ENCODE measurements at places on chromosomes 5 and 9. TPM values are rescaled to one million over a fixed set of nuclear protein-coding genes. Genes with fewer than 3 reads are reported as not detected.

Gene PCA3
- total RNA-seq = 0.26 TPM

Gene NUTM2G
- not detected for total RNA-seq

Gene GCNT4
- total RNA-seq = 16.7 TPM

Gene WDR31
- total RNA-seq = 1.7 TPM

Gene PRSS3
- not detected for total RNA-seq

Gene ARHGEF28
- total RNA-seq = 16.9 TPM

Gene SYNPO
- 6.8 TPM for total RNA-seq

Gene IDNK
- 6.3 TPM for total RNA-seq

Gene OMD
- 20.5 TPM for total RNA-seq

Gene NR4A3
- 4.7 TPM for total RNA-seq

Gene FAM163B
- total RNA-seq = 0.26 TPM

Gene FOXD4L5
- total RNA-seq = 0.05 TPM

Gene SPINK9
- not detected for total RNA-seq

Gene APBA1
- 12.4 TPM for total RNA-seq

Gene SPTLC1
- total RNA-seq = 111 TPM

Gene PCDHB14
- 10.1 TPM for total RNA-seq

Gene FREM1
- 53.2 TPM for total RNA-seq

Gene RANBP17
- 96.5 TPM for total RNA-seq

Gene HMCN2
- 15.9 TPM for total RNA-seq

Gene OBP2B
- not detected for total RNA-seq

Gene TNC
- 155 TPM for total RNA-seq

Gene FAM221B
- 0.21 TPM for total RNA-seq

Gene EHMT1
- 48.6 TPM for total RNA-seq

Gene TMC1
- 1.9 TPM for total RNA-seq

Gene MTAP
- total RNA-seq = 35.3 TPM

Gene ACER2
- 57.7 TPM for total RNA-seq

Gene PRRT1B
- total RNA-seq = not detected

Gene SNCAIP
- 22.2 TPM for total RNA-seq

Gene GBGT1
- total RNA-seq = 5.8 TPM

Gene TNFSF15
- total RNA-seq = 8.8 TPM

Gene CCDC112
- total RNA-seq = 11.3 TPM

Gene IFNA13
- not detected for total RNA-seq

Gene GGTA1
- total RNA-seq = 10.2 TPM

Gene PLAC8L1
- total RNA-seq = not detected

Gene FAM153A
- total RNA-seq = not detected

Gene PCDHA5
- 0.69 TPM for total RNA-seq

Gene EFNA5
- total RNA-seq = 18.9 TPM

Gene PCDHB13
- total RNA-seq = 5.9 TPM

Gene TAF1L
- total RNA-seq = not detected

Gene TLX3
- 0.32 TPM for total RNA-seq

Gene CDKN2AIPNL
- total RNA-seq = 24.5 TPM

Gene FYB1
- total RNA-seq = 10.9 TPM

Gene SLC34A3
- total RNA-seq = not detected

Gene GLIPR2
- 54.9 TPM for total RNA-seq
